Amniotic stem cell (primary cell): ENCODE measurements at places on chromosomes 3 and 15.

DNA sequence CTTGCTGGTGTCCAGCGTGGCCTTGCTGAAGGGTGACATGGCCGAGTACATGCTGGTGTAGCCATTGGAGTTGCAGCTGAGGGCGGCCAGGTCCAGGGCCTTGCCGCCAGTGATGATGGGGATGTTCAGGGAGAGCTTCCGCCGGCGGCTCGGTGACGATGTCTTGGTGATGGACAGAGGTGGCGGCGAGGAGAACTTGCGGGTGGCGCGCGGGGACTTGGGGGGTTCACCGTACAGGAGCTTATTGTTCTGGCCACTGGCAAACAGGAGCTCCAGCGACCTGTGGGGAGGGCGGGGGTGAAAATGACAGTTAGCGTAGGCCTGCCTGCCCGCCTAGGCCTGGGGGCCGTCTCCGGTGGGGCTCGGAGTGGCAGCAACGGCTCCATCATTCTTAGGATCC, 59.0 kb upstream of the CTSH start:
- no peak for DNase-seq

DNA sequence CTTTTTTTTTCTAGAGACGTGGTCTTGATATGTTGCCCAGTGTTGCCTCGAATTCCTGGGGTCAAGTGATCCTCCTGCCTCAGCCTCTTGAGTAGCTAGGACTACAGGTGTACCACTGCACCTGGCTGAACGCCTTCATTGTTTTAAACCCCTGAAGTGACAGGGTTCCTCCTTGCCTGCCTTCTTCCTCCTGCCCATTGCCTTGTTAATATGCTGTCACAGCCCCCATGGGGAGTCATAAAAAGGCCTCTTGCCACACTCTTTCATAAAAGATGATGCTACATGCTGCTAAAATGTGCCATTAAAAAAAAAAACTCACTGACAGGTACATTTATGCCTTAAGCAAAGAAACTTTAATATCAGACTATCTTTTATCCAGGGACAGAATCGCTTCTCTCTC, 116.8 kb upstream of the SKOR1 start:
- no peak for DNase-seq

DNA sequence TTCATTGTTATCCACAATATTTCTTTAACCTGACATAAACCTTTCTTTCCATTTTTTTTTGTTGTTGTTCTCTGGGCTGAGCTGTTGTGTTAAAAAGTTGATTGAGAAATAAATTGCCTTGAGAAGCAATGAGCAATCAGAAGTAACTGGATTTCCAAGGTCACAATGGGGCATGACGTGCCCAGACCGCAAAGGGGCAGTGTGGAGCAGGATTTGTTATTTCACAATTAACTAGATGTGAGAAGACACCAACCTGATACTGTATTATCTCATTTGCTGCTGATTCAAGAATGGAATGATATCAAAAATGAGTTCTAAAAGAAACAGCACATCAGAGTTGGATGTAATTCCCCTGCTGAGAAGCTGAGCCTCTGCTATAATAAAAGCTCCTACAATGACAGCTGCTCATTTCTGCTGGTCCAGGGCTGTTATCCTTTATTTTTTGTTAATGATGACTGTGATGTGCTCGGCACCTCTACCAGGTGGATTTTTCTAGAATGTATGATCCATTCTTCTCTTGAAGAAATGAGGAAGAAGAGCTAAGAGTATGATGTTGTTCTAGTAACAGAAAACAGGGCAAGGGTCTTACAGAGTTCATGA, 28.1 kb downstream of the CPNE4 start:
- DNase-seq = peak; percentile 2

DNA sequence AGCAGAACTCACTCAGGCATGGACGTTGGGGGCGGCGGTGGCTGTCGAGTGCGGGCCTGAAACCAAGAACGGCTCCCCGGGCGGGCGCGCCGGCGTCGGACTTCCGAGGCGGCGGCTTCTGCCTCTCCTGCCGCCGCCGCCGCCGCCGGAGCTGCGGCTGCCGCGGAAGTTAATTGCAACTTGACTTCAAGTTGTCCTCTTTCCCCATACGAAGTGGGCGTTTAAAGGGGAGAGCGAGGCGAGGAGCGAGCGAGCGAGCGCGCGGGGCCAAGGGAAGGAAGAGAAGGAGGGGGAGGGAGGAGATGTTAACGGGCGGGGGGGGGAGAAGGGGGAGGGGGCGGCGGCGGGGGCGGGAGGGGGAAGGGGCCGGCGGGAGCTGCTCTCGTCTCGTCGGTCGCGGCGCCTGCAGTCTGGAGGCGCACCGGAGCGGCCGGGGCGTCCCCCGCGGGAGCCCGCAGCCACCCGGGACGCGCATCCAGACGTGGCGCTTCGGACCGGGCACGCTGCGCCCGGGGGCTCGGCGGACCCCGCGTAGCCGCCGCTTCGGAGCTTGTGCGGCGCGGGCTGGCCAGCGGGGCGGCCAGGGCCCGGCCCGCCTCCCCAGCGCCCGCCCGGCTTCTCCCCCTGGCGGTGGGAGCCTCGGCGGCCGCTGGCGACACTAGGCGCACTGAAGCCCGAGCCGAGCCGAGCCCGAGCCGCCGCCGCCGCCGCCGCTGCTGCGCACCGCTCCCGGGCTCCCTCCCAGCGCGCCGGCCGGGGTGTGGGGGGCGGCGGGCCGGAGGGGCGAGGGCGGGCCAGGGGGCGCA, 19.7 kb upstream of the SATB1 start:
- DNase-seq = no peak

DNA sequence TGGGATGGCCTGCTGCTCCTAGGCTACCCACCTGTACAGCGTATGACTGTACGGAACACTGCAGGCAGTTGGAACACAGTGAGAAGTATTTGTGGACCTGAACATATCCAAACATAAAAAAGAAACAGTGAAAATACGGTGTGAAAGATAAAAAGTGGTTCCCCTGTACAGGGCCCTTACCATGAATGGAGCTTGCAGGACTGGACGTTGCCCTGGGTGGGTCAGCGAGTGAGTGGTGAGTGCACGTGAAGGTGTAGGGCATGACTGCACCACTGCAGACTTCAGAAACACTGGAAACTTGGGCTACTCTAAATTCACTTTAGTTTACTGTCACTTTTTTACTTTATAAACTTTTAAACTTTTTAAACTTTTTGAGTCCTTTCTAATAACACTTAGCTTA, 71.2 kb upstream of the SLC6A6 start:
- DNase-seq = no peak

DNA sequence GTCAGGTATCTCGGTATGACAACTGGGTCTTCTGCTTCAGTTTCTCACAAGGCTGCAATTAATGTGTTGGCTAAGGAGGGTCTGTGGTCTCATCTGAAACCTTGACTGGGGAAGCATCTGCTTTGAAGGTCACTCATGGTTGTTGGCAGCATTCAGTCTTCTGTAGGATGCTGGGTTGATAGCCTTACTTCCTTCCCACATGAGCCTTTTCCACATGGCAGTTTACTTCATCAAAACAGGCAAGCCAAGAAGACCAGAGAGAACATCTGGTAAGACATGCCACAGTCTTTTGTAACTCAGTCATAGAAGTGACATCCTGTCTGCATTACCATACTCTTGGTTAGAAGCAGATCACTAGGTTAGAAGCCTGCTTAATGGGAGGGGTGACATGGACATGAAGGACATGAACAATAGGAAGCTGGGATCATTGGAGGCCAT, 49.5 kb downstream of the CMC1 start:
- no peak for DNase-seq
